ENCODE measurements at places on chromosomes 3 and 15.

DNA sequence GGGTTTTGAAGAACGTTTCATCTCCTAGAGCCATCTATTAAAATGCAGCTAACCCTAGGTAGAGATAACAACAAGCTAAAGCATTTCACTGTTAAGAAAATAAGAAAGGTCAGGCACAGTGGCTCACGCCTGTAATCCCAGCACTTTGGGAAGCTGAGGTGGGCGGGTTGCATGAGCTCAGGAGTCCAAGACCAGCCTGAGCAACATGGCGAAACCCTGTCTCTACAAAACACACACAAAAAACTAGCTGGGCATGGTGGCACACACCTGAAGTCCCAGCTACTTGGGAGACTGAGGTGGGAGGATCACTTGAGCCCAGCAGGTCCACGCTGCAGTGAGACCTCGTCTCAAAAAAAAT, 5.4 kb upstream of the TBC1D5 start:
- no peak for DNase-seq

GRCh38 chr3:183662099-183662498, 26.7 kb downstream of the KLHL24 start:
- DNase-seq, result no peak

DNA sequence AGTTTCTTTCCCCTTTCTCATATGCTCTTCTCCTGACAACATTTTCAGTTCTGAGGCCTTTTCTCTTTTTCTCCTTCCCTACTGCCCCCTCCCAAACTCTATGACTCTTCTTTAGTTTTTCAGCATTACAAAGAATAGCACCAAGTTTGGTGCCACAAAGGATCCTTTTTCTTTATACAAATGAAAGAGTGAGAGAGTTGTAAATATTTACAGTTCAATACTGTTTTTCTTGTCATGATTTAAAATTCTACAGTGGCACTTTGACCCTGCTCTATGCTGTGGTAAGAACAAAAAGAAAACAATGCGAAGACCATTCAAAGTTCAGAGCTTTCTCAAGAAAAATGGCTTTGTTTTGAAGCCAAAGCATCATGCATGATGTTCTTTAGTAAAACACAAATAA, 667.9 kb upstream of the SGO1 start:
- no peak for DNase-seq

- DNase-seq, result no peak
These were observed 27.5 kb upstream of the NDUFB4 start for GRCh38 chr3:120568598-120568997.

DNA sequence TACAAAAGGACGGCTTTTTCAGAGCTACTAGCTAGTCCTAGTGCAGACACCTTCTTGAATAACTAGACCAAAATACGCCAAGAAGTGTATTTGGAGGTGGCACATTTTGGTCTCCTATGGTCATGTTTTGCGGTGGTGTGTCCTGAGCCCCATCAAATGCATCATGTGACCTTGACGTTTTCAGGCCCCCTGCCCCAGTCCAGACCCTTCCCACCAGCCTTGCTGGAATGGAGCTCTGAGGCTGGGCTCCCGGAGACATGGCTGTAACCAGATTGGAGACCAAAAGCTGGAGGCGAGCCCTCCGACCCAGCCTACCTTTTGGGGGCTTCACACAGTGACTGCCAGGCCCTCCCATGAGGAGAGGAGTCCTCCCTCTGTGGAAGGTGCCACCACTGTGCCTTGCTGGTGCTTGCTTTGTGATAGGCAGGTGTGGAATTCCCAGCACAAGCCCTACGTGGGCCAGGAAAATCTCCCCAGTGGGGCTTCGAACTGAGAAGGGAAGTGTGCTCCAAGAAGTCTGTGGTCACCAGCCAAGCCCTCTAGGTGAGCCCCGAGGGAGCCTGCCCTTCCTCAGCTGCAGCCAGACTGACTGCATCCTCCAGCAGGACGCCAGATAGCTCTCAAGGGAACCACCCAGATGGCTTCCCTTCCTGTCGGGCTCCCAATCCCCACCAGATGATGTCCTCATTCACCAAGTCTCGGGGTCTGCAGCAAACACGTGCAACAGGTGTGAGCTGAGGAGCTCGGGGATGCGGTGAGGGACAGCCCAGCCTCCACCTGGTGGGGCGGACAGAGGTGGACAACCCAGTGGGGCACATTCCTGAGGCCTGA, 126.2 kb downstream of the ASB7 start:
- DNase-seq, result no peak

- no peak for DNase-seq
These were observed 74.4 kb upstream of the CTDSPL start for GRCh38 chr3:37787153-37787867.

GRCh38 chr3:57234613-57235575, 7.4 kb downstream of the APPL1 start:
- DNase-seq, result no peak

- no peak for DNase-seq
These were observed 188.2 kb downstream of the MEGF11 start for GRCh38 chr15:66065325-66065724.

- DNase-seq, result no peak
These were observed 156.6 kb upstream of the SLC24A5 start for GRCh38 chr15:47964229-47964628.

GRCh38 chr15:59636184-59636583, 21.1 kb downstream of the GTF2A2 start:
- no peak for DNase-seq

DNA sequence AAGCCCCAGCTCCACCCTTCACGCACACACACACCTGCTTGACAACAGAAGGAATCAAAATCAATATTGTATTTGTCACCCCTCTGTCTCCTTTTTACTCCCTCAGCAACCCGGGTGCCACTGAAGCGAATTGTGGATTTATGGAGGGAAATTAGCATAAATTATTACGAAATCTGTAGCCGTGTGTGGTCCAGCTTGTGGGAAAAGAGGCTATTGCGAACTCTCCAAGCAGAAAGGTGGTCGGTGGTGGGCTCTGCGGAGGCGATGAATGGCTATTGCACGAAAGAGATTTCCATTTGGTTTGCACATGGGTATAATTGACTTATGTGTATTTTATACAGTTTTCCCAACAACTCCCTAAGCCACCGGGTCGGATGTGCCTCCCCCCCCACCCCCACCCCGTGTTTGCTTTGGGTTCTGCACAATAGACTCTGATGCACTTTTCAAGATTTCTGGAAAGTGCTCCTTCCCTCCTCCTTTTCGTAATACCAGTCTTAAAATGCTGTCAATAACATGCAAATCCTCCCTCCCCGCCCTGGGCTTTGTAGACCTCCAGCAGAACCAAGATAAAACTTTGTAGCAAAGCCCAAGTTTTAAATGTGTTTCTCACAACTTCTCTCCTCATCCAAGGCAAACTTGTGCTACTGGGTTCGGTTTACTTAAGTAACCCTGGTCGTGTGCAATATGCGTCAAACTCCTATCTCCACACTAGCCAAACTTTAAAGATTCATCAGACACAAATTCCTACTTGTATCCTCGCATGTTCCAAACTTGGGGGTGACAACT, 3.1 kb upstream of the FOXB1 start:
- no peak for DNase-seq

DNA sequence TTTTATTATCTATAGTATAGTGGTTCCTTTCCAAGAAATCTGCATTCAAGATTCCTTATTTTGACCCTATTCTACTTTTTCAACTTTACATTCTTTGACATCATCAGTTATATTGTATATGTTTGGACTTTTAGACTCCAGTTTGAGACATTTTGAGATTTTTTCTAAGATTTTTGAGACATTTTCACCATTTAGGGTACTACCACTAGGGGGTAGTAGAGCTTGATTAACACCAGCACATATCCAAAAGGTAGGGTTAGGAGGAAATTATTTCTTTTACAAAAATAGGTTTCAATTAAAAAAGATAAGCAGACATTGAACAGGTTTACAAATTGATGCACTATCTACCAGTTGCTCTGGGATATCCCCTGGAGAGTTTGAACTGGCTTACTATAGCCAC, 262.5 kb downstream of the SCAPER start:
- no peak for DNase-seq

DNA sequence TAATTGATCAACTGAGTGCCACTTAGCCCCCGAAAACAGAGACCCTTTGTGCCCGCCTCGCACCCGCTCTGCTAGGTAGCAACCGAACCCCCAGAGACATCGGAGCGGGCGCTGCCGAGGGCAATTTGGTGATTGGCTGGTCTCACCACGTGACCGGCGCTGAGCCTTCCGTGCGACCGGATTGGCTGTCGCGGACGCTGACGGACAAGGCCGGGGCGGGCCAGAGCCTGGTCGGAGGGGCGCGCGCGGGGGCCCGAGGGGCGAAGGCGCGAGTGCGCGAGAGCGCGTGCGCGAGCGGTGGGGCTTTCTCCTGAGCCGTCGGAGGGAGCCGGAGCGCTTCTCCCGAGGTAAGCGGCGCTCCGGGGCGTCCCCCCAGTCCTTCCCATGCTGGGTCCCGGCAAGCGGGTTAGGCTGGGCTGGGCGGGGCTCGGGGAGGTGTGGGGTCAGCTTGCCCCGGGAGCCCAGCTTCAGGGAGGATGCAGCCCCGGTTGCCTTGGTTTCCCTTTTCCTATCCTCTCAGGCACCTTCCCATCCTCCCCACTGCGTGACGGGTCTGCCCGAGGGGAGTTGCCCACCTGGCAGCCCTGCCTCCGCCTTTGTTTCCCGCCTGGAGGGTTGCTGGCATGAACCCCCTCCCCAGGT, at the start of gene TMEM108:
TMEM108 (plus strand) TSS at position 303 of the 642 bp plus-strand sequence.
- DNase-seq, result no peak

DNA sequence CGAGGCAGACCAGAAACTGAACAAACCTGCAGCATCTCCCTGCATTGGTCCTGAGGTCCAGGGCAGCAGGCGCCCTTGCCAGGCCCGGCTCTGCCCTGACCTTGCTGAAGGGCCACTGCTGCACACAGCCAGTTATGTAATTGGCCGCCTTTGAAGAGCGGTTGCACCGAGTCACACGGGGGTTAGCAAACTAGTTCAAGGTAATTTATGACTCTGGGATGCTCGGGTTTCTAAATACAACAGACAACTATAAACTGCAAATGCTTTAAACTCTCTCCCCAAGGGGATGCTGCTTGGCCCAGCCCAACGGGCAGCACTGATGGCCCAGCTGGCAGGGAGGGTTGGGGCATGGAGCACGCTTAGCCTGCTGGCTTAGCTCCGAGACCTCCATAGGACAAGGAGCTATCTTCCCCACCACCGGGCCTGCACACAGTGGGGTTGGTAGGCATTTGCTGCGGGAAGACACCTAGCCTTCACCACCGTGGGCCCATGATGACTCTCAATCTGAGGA, 60.3 kb upstream of the IQSEC1 start:
- no peak for DNase-seq

GRCh38 chr3:134079761-134080160, 50.0 kb upstream of the SLCO2A1 start:
- no peak for DNase-seq

DNA sequence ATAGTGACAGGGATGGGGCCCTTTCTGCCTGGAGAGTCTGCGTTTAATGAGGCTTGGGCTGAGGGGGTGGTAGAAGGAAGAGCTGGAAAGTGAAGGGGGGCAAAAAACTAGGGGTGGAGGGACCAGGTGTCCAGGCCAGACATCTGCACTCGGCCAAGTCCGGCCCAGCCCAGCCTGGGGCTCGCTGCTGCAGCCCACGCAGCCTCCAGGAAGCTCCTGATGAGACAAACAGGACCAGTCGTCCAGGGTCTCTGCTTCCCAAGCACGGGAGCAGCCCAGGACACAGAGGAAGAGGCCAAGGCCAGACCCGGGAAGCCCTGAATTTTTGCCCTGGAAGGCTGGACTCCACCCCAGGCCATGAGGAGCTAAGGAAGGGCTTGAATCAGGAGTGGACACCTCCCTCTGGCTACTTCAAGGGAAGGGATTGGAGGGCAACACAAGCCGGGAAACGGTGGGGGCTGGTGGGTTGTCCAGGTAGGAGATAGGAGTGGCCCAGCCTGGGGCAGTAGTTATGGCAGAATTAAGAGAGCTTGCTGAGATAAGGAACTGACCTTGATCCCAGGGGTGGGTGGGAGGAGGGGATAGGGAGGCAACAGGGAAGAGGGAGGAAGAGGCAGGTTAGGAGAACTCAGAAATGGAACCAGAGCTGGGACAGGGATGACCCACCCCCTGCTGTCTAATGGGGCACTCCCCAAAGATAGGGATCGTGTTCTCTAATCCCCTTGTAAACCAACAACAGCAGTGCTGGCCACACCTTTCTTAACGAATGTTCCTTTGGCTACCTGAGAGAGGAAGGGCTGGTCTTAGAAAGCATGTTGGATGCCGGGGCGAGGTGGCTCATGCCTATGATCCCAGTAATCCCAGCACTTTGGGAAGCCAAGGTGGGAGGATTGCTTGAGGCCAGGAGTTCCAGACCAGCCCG, 89.5 kb downstream of the ANP32A start:
- no peak for DNase-seq

DNA sequence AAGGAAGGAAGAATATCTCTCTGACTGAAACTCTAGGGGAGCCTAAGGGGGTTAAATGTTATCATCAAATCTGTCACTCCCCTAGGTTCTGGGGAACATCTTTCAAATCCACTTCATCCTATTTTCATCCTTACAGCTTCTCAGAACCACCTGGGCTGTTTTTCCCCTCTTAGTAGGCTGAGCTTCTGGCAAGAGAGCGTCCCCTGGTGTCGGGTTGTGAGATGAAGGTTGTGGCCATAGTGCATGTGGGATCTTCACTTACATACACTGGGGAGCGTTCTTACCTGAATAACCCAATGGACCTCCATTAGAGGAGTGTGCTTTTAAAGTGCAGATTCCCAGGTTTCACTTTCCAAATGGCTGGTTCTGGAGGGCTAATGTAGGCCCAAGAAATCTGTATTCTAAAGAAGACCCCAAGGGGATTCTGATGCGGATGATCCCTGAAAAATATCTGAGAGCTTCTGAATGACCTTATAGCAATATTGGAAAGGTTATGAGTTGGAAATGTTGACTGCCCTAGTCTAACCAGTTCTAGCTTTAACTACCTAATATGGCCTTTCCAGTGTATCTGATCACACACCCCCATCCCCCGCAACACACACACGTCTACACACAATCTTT, 663.7 kb downstream of the AGBL1 start:
- peak; percentile 36 for DNase-seq

GRCh38 chr15:37984368-37984767, 49.9 kb downstream of the TMCO5A start:
- no peak for DNase-seq

- DNase-seq, result peak; percentile 33
These were observed 112.7 kb downstream of the RAB11A start for GRCh38 chr15:65981837-65982626.

DNA sequence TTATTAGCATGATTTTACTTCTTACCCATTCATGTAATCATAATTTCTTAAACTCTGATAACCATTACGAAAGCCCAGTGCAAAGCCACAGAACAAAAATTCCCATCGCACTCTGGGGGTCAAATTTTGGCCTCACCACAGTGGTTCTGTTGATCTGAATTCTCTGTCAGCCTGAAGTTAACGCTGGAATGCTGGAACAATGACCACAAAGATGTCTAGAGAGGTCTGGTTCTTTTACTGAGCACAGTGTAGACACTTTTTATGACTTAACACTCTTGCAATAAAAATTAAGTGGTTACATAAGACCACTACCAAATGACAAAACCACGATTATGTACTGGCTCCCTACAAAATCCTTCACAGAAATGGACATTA, 94.7 kb downstream of the PDZRN3 start:
- DNase-seq, result no peak
